ENCODE measurements at places on chromosomes 11 and 22. TPM values are rescaled to one million over a fixed set of nuclear protein-coding genes. Genes with fewer than 3 reads are reported as not detected.

GRCh38 chr11:112307616-112308015, 47.0 kb upstream of the PLET1 start:
- H3K27ac ChIP-seq: no peak overlapping the region
- H3K36me3 ChIP-seq: no peaks in the 10 kb centered on the region
- DNase-seq: no peak
- H3K27me3 ChIP-seq: no peaks in the 10 kb centered on the region
- no peak overlapping the region for H3K4me3 ChIP-seq
- no peaks in the 10 kb centered on the region for H3K4me1 ChIP-seq

DNA sequence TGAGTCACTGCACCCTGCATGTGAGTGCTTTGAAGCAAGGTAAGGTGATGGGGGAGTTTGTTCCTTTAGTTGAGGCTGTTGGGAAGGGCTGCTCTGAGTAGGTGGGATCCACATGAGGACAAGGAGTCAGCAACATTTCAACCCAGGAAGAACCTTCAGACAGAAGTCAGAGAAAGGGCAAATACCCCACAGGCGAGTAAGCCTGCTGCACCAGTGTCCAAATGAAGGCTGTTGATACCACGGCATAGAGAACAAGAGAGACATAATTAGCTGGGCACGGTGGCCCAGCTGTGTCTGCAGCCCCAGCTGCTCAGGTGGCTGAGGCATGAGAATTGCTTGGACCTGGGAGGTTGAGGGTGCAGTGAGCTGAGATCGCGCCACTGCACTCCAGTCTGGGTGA, 54.3 kb upstream of the CLMP start:
- DNase-seq: no peak
- H3K27me3 ChIP-seq: no peaks in the 10 kb centered on the region
- no peak overlapping the region for H3K27ac ChIP-seq
- H3K4me3 ChIP-seq: no peak overlapping the region
- H3K36me3 ChIP-seq: no peaks in the 10 kb centered on the region

Gene LRRC55
- total RNA-seq: 0.10 TPM

- no peaks in the 10 kb centered on the region for H3K27me3 ChIP-seq
- DNase-seq: no peak
- no peaks in the 10 kb centered on the region for H3K4me1 ChIP-seq
- no peaks in the 10 kb centered on the region for H3K36me3 ChIP-seq
These were observed 105.4 kb downstream of the TTC28 start for GRCh38 chr22:28574159-28574788.

DNA sequence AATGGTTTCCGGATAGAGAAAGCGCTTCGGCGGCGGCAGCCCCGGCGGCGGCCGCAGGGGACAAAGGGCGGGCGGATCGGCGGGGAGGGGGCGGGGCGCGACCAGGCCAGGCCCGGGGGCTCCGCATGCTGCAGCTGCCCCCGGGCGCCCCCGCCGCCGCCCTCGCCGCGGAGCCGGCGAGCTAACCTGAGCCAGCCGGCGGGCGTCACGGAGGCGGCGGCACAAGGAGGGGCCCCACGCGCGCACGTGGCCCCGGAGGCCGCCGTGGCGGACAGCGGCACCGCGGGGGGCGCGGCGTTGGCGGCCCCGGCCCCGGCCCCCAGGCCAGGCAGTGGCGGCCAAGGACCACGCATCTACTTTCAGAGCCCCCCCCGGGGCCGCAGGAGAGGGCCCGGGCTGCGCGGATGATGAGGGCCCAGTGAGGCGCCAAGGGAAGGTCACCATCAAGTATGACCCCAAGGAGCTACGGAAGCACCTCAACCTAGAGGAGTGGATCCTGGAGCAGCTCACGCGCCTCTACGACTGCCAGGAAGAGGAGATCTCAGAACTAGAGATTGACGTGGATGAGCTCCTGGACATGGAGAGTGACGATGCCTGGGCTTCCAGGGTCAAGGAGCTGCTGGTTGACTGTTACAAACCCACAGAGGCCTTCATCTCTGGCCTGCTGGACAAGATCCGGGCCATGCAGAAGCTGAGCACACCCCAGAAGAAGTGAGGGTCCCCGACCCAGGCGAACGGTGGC, 15.7 kb downstream of the PIK3IP1 start:
- no peak overlapping the region for H3K4me3 ChIP-seq
- no peak for DNase-seq
- peaks cover 96% of the 10 kb centered on the region for H3K36me3 ChIP-seq
- H3K4me1 ChIP-seq: peaks cover 4% of the 10 kb centered on the region

DNA sequence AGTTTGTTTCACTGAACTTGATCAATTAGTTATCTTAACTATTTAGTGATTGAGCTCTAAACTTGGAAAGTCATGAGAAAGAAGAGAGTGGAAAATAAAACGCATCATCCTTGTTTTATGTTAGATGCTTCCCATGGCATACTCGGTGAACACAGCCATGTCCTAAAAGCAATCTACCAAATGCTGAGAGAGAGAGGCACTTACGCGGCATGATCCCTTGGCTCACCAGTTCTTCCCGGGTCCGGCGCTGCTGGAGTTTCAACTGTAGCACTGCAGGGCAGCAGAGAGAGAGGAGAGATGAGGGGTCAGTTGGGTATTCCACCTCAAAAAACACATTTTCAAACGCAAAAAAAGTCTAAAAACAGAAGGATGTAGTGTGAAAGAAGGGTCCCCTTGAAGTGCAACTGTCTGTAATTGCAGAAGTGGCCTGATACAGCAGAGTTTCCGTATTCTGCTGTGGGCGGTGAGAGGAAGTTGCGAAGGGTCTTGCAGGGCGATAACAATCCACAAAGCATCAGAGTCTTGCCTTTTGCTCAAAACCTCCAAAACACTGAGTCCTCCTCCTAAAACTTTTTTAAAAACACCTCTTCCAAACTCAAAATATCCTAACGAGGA, 92.7 kb downstream of the SGSM3 start:
- H3K27ac ChIP-seq: peak overlapping the region; percentile 71
- no peaks in the 10 kb centered on the region for H3K27me3 ChIP-seq
- peaks cover 17% of the 10 kb centered on the region for H3K4me1 ChIP-seq
- H3K36me3 ChIP-seq: peaks cover 5% of the 10 kb centered on the region
- H3K4me3 ChIP-seq: peak overlapping the region; percentile 24

DNA sequence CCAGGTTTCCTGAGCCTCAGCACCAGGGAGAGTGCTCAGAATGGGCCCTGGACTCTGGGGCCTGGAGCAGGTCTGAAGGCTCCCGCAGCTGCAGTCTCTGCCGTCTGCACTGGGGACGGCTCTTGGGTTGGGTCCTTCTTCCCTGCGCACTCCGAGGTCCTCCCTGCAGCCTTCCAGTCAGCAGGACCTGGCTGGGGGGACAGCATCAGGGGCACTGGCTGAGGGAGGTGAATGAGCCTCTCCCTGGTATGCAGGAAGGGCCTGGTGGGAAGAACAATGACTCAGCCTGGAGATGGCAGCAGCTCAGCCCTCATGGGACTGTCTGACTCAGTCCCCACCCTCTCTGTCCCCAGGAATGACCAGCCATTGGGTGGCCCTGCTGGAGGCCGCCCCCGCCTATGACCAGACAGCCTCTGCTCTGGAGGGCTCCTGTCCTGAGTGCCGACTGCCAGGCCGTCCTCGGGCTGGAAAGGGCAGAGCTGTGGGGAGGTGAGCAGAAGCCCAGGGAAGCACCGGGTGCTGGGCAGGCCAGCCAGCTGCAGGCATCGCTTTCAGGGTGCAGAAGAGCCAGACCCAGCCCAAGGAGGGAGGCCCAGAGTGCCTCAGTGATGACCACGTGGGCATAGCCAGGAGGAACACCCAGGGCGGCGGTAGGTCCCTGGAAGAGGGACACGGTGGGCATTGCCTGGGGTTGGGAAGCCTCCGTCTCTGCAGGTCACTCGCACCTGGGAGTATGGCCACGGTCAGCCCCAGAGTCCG, 455.0 kb downstream of the BRD1 start:
- H3K27ac ChIP-seq: no peak overlapping the region
- DNase-seq: no peak
- no peak overlapping the region for H3K4me3 ChIP-seq
- H3K27me3 ChIP-seq: no peaks in the 10 kb centered on the region

Gene SIRT3
- total RNA-seq: 11.7 TPM

DNA sequence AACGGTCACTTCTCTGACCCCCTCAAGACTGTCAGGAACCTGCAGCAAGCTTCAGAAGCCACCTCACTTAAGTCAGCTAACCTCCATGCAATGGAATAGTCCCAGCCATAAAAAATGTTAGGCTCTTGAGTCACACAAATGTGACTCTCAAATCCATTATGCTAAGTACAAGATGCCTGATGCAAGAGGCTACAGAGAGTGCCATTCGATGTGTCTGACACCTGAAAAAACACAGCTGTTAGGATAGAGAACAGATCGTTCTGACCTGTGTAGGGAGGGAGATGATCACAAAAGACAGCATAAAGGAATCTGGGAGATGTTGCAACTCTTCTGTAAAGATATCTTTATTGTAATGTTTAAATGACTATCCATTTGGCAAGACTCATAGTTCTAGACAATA, 712.4 kb downstream of the TBC1D22A start:
- H3K27ac ChIP-seq: no peak overlapping the region
- H3K36me3 ChIP-seq: no peaks in the 10 kb centered on the region
- H3K27me3 ChIP-seq: no peaks in the 10 kb centered on the region
- no peak for DNase-seq

DNA sequence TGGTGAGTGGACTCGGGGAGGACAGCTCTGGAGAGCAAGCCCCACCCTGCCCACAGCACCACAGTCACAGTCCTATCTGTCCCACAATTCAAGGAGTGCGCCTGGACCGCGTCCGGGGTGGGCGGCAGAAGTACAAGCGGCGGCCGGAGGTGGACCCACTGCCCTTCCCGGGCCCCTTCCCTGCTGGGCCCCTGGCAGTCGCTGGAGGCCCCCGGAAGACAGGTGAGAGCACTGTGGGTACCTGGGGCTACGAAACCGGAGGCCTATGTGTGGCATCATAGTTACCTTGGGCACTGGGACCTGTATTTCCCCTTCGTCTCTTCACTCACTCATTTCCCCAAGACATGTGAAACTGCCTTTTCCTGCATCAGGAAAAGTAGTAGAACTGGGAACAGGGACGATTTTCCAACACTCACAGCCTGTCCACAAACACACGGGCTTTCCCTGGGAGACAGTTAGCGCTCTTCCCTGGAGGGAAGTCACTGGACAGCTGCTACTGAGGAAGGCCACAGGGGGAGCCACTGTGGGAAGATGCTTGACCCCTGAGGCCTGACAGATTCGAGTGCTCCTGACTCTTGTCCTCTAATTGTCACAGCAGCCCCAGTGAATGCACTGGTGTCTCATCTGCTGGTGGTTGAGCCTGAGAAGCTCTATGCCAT, 3.1 kb downstream of the TRMT112 start:
- H3K4me1 ChIP-seq: peaks cover 13% of the 10 kb centered on the region
- H3K27ac ChIP-seq: peak overlapping the region; percentile 74
- peaks cover 27% of the 10 kb centered on the region for H3K36me3 ChIP-seq
- H3K27me3 ChIP-seq: no peaks in the 10 kb centered on the region
